NCI-H1694 treated with DMSO at 0.1 percent for 48 hours (cell line): ENCODE measurements at places on chromosomes 5 and 9.

GRCh38 chr9:110710420-110710819, 41.8 kb downstream of the MUSK start:
- DNase-seq, result no peak

GRCh38 chr5:6593148-6594016, 39.5 kb downstream of the NSUN2 start:
- DNase-seq, result no peak

GRCh38 chr5:158013939-158014338, 155.0 kb upstream of the CLINT1 start:
- DNase-seq, result no peak

DNA sequence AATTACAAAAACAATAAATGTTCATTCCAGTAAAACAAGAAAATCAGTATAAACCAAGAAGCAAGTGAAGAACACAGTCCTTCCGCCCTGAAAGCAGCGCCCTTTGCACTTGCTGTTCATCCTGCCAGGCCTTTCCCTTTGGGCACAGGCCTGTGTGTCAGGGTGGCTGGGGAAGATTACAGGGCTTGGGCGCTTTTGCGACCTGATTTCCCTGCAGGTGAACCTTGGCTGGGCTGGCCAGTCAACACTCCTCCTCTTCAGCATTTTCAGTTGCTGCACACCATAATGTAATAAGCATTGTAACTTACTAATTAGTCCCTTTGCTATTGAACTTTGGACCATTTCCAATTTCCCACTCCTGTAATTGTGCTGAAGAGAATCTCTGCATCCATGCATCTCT, 38.6 kb upstream of the TDRD7 start:
- peak; percentile 0 for DNase-seq

DNA sequence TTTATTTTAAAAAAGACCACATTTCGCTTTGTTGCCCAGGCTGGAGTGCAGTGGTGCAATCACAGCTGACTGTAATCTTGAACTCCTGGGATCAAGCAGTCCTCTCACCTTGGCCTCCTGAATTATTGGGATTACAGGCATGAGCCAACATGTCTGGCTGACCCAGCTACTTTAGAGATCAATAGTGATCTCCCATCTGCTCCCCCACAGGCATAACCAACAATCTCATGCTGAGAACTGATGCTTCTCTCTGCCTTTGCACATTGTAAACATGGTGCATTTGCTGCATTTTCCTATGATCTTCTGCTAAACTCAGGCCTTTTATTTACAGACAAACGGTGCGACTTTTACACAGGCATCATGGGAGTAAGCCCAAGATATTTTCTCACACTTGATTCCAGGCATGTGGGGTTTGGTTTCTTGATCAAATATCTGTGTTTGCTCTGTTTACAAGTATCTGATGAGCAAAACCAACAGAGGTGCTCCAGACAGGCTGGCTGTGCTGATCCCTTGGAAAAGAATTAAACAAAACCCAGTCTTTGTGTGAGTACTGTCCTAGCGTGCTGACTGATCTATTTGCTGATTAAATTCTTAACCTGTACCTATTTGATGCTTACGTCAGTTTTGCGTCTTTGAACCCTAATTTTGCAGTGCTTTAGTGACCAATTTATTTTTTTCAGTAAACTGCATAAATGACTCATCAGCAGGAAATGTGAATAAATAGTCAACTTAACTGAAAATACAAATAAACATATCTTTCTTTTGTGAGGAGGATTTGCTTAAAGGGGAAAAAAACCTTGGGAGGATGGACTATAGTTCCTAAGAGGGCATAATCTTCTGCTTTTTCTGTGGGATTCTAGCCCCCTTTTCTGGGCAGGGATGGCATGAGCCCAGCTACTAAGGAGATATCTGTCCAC, 191.7 kb upstream of the NR3C1 start:
- DNase-seq, result no peak

- DNase-seq, result no peak
These were observed 2.1 kb downstream of the TTLL11 start for GRCh38 chr9:122090981-122091380.

GRCh38 chr9:89340332-89340731, 22.0 kb downstream of the SECISBP2 start:
- DNase-seq, result no peak

DNA sequence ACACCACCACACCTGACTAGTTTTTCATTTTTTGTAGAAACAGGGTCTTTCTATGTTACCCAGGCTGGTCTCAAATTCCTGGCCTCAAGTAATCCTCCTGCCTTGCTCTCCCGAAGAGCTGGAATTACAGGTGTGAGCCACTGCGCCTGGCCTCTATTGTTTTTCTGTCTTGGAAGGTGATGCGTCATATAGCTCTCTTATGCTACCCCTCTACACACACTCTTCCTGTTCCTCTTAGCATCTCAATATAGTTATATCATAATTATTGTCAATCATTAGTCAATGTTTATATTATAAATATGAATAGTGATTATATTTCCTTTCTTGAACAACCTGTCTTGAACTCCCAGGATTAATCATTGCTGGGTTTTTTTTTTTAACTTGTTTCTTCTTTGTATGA, 7.3 kb downstream of the PKD2L2 start:
- DNase-seq, result no peak

DNA sequence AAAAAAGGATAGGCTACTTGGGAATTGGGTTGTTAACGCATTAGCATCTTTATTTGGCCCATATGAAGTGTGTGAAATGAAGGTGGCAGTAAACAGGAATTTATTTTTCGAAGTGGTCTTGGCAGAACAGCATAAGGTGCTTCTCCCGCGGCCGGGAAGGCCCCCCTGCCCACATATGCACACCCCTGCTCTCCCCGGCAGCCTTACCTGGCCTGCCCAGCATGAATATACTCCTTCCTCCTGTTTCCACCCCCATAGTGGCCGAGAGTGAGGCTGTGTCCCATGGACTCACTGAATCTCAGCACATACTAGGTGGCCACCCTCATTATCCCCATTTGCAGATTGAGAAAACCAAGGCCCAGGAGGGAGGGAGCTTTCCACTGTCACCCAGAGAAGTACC, 54.0 kb upstream of the OLFM1 start:
- DNase-seq, result no peak

- no peak for DNase-seq
These were observed 396.2 kb downstream of the RAB3C start for GRCh38 chr5:58979090-58979489.

DNA sequence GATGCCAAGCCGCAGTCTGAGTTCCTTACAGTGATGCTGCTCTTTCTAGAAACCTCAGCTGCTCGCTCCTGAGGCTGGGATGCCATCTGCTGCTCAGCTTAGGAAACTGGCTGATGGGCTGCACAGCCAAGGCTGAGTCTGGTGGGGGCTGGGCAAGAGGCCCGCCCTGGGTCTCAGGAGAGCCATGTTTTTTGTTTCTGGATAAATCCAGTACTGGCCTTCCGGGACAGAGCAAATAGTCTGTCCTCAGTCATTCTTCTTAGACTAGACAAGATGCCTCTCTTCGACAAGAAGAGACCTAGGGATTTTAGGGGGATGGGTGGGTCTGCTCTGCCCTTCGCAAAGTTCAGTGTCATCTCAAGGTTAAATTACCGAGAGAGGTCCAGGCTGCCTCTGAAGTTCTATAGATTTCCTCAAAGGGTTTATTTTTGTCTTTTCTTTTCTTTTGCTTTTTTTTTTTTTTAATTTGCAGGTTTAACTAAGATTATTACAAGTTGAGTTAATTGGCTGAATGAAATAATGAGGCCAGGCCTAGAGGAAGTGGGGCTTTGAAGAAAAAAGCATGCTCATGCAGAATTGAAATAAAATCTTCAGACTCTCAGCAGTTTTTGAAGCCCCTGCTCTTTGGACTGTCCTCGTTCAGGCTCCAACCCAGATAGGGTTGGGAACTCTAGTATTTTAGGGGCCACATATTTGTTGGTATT, 30.6 kb upstream of the MATR3 start:
- DNase-seq, result peak; percentile 85

GRCh38 chr5:79493596-79494345, 20.2 kb downstream of the HOMER1 start:
- no peak for DNase-seq

DNA sequence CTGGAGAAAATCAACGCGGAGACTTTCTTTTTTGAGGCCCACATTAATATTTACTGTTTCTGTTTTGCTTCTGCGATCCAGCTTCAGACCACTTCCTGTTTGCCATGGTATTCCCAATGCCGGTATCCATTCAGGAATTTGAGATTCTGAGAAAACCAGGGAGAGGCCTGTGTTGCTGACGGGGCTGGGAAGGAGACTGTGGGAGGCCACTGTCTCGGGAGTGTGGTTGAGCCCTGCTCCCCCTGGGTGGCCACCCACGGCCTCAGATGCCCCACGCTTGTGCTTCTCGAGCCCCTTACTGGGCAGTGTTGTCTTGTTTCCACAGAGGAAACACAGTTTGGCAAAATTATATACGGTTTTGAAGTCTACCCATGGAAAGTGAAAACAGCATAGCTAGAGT, 403.6 kb upstream of the IRX2 start:
- no peak for DNase-seq

DNA sequence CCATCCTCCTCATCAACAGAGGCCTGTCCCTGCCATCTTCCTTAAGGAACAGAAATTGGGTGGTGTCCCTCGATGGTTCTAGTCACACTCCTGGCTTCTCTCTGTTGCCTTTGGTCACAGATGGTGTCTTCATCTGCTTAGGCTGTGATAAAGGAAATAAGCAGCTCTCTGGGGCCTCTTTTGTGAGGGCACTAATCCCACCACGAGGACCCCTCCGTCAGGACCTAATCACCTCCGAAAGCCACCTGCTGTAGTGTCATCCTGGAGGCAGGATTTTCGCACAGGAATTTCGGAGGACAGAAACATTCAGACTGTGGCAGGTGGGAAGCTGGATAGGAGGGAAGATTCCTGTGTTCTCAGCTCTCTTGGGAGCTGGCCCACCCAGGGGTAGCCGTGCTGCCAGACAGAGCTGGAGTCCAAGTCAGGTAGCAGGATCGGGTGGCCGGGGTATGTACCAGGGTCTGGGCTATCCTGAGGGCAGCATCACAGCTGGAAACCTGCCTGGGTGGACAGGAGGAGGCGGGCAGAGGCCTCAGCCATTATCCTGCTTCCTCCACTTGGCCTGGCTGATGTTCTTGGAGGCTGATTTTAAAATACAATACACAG, 59.5 kb downstream of the ANKRD33B start:
- no peak for DNase-seq

- no peak for DNase-seq
These were observed 16.3 kb upstream of the SEMA5A start for GRCh38 chr5:9562141-9562540.

GRCh38 chr5:67315082-67315989, 118.7 kb upstream of the CD180 start:
- DNase-seq, result no peak

- peak; percentile 23 for DNase-seq
These were observed 13.5 kb downstream of the FBXL7 start for GRCh38 chr5:15513431-15513830.

DNA sequence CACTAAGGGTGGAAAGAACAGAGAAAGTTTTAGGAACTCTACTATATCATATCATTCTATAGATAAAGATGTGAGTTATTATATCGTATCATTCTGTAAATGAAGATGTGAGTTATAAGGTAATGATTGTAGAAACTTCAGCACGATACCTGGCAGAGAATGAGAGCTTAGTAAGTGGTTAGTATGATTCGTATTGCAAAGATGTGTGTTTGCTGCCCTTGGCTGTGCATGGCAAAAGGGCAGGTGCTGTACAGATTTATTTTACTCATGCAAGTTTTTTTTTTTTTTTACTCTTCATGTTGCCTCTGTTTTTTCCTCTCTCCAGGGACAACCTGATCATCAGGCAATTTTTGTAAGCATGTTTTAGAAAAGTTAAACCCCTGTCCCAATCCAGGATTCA, 83.3 kb downstream of the EGFLAM start:
- no peak for DNase-seq

DNA sequence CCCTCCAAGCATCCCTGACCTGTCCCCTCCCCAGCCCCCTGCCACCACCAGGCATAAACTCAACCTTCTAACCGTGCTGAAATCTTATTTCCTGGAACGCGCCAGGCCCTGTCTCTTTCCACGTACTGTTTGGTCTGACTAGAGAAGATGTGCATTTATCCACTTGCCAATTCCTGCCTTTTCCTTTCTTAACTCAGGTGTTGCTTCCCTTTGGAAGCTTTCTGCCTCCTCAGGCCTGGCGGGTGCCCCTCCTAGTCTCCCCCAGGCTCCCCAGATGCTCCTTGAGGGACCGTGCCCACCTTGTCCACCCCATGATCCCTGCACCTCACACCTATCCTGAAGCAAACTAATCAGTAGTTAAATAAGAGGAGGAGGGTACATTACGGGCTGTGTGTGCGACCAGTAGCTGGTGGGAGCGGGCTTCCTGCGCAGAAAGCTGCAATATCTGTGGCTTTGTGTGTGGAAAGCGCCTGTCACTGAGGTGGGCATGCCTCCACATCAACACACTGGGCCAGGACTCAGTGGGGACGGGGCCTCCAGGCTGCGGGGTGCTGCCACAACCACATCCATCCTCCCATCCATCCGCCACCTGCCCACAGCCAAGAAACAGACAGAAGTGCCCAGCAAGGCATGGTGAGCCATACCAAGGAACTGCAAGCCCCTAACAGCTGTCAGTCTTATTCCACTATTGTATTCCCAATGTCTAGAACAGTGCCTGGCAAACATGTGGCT, 73.5 kb downstream of the COL23A1 start:
- DNase-seq, result no peak

DNA sequence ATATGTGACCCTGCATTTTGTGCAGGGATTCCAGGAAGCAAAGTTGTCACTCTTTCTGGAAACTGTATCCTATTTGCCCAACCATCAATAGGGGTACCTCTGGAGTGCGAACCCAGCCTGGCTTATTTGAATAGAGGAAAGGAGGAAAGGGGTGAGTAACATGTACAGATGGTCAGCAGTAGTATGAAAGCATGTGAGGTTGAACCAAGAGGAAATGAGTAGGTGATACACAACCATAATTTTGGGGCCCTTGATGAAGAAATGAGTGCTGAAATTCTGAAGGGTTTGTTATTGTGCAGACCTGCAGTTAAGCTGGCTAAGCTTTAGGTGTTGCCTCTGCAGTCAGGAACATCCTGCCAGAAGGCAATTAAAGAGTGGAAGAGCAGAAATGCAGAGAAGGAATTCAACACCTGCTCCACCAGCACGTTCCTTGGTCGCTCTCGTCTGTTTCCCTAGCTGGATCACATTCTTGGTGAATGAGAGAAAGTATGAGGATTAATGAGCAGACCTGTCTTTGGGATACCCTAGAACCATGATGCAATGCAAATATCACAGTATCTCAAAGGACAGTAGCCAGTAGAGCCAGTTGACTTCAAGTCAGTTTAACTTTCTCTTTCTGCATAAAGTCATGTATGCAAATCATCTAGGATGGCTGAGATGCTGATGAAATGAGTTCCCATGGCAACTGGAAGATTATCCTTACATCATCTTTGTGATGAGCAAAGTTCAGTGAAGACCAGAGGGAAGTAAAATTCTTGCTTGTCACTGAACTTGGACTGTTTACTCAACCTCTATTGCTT, 13.2 kb upstream of the IL12B start:
- DNase-seq, result no peak
